RWPE1 (cell line): ENCODE measurements at places on chromosomes 11 and 22.

DNA sequence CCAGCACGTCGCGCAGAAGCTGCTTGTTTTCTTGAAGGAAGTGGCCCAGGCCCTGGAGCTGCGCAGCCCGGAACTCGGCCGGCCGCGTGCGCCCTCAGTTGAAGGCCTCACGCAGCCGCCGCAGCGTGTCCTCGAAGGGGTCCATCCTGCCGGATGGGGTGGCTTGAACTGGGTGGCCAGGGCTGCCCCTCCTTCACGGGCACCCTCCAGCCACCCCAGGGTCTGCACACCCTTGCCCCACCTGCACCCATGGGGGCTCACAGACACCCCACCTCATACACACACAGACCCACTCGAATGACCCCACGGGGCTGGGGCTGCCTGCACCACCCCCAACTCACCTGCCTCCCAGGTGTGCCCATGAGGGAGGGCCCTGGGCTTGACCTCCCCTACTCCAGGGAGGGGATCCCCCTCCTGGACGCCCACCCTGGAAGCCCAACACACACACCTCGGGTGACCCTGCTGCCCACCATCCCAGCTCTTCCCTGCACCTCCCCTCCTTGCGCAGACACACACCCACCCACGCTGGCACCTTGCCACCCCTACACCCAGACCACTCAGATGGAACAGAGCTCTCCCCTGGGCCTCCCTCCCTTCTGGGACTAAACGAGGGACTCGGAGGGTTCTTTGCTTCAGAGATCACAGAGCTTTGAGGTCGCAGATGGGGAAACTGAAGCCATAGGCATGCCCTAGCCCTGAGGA is 6.8 kb downstream of the ALDH3B2 start:
- no peak for DNase-seq

DNA sequence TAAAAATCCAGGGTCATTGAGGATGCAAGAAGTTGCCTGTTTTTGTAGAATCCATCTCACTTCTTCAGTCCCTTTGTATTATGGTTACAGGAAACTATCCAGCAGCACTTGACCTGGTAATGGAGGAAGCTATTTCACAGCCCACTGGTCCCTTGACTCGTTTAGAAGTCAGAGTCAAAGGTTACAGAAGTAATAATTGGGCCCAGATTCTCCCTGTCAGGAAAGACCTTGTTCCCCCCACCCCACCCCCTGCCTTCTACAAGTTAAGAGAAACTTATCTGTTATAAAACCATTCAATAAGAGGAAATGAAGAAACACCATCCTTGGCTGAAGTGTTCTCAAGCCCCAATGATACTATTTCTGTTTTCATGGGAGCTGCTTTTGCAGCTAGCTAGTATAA is 65.8 kb downstream of the CSTPP1 start:
- no peak for DNase-seq

DNA sequence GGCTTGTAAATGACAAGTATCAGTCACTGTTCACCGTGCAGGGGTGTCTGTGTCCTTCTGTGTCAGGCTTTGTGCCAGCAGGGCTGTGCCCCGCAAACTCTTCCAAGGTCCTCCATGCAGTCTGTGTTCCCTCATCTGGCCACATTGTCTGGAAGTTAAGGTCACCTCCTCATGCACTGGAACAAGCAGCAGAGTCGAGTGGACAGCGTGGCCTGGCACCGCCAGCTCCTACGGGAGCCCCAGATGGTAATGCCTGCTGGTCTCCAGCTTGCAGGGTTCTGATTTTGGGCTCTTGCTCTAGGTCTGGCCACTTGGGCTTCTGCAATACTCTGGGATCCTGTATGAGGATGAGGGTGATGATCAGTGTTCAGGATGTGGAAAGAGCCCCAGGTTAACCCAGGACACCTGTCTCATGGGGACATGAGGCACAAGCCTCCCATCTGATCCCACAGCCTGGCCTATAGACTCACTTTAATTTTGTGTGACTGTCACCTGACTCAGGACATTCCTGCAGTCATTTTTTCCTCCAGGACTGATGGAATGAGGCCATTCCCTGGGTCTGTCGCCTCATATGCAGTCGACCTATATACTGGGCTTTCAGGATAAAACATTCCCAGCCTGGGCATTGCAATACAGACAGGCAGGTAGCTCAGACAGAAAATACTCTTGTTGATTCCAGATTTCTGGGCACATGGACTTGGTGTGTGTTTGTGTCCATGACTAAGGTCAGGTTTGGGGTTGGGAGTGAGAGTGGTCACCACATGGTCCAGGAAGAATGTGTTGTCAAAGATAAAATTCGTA is 106.3 kb upstream of the TOP3B start:
- DNase-seq = no peak

DNA sequence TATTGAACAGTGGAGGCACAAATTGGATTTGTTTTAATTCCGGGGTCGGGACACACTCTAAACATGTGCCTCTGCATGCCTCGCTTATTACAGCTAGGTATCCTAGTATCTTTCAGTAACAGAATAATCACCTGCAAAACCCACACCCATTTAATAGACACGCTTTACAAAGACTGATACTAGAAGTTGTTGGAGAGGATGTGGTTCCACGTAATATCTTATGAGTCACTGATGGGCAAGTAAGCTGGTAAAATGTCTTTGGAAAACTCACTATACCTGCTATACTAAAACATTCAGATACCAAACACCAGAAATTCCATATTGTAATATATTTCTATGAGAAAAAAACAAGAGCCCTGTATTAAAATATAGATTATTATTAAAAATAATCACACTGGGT is 84.0 kb downstream of the GGTLC2 start:
- DNase-seq = peak; percentile 4

- peak; percentile 74 for DNase-seq
Observed at GRCh38 chr11:34044664-34045485, 6.7 kb upstream of the CAPRIN1 start.

GRCh38 chr11:33307984-33308383 is 50.8 kb downstream of the HIPK3 start:
- DNase-seq = no peak

GRCh38 chr11:83056611-83057010 is 15.1 kb downstream of the RAB30 start:
- no peak for DNase-seq

- DNase-seq = no peak
Observed at GRCh38 chr11:128614026-128614425, 26.7 kb upstream of the ETS1 start.

GRCh38 chr11:124823512-124824376 is 23.5 kb upstream of the MSANTD2 start:
- DNase-seq = no peak

DNA sequence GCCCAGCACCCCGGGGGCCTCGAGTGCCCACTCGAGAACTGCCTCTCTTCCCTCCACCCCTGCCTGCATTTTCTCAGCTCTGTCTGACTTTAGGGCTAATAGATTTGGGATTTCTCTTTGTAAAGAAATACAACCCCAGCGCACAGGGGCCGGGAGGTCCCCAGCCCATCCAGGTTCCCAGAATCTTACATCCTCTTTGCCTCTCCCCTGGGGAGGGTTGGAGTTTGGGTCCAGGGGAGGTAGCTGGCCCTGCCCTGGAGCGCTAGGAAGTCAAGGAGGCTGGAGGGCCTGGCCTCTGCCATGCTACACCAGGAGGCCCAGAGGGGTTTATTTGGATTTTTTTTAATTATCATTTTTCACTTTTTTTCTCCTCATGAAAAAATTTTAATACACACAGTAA is 65.7 kb upstream of the LMO1 start:
- no peak for DNase-seq

- DNase-seq = no peak
Observed at GRCh38 chr11:124839128-124839971, 25.9 kb upstream of the ROBO3 start.

- no peak for DNase-seq
Observed at GRCh38 chr22:45254388-45254787, 13.7 kb upstream of the KIAA0930 start.

DNA sequence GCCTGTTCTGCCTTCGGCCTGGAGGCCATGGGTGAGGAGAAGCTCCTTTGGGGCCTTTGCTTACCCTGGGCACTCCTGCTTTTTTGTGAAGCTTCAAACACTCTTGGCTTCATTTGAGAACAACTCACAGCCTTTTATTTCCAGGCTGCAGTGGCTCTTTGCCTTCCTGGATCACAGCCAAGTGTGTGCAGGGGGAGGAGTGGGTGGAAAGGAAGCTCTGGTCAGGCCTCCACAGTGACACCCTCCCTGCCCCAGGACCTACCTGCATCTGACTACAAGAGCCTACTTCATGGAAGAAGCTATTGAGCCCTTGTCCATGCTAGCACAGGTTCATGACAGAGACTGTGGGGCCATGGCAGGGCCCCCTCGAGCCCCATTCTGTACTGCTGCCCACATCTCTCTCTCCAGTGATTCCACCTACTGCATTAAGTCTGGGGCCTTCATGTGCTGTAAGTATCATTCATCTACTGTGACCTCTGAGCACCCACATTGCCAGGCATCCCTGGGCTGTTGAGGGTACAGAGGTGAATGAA is 52.3 kb downstream of the GAB4 start:
- no peak for DNase-seq

- no peak for DNase-seq
Observed at GRCh38 chr11:18526130-18526520, 617 bp downstream of the TSG101 start.

DNA sequence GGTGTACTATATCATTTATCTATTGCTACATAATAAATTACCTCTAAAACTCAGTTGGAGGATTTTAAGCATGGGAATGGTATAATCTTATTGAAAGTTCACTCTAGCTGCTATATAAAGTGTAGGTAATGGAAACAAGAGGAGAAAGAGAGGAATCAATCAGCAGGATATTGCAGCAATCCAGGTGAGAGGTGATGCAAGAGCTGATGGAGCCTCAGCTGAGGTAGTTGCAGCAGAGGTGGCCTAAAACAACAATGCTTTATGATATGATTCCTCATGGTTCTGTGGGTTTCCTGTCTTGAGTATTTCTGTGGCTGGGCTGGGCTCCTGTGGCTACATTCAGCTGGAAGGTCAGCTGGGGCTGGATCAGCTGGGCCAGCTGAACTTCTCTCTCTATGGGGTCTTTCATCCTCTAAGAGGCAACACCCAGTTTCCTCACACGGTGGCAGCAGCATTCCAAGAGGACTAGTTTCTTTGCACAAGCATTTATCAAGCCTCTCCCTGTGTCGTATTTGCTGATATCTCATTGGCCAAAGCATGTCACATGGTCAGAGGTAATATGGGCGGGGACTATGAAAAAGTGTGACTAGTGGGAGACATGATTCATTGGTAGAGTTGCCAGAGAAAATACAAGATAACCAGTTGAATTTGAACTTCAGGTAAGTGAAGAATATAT is 135.4 kb upstream of the LARGE1 start:
- no peak for DNase-seq

GRCh38 chr11:18379201-18379600 is 15.2 kb upstream of the LDHA start:
- no peak for DNase-seq

DNA sequence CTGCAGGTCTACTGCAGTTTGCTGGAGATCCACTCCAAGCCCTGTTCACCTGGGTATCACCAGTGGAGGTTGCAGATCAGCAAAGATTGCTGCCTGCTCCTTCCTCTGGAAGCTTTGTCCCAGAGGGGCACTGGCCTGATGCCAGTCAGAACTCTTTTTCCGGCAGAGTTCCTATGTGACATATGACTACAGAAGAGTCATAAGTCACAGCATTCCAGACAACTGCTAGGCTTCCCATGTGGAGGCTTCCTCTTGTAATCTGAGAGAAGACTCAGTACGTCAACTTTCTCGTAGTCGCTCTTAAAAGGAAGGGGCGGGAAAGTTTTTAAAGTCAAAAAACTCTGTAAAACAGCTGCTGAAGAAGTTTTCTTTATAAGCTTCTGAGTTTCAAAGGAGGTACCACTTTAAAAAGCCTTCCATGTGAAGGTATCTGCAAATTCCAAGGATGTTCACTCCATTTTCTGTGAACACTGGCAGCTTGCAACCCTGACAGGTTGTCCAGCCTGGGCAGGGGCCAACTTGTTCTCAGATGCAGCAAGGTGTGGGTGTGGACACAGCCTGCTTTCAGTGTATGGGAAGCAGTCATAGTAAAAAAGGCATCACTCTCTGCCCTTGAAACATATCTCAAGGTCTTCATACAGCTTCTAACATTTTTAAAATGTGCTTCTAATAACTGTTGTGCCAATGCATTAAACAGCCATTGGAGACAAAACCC is 97.8 kb downstream of the ME3 start:
- no peak for DNase-seq

DNA sequence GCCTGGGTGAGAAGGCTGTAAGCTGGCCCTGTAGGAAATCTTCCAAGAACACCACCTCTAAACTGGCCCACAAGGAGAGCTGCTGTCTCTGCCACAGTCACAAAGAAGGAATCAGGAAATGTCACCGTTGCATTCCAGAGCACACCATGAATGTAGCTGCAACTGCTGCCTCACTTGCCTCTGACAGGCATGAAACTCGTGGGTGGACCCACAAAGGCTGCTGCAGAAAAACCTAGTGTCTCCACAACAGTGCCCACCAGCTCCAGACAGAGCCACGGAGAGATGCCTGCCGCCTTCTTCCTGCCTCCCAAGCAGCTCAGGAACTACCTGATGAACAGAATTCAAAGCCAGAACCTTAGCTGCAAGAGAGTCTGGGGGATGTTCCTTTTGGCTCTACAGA is 10.5 kb downstream of the DNAJB13 start:
- no peak for DNase-seq

- DNase-seq = no peak
Observed at GRCh38 chr11:71235719-71236118, 16.7 kb downstream of the SHANK2 start.

GRCh38 chr11:45021001-45021400 is 70.3 kb upstream of the TP53I11 start:
- no peak for DNase-seq

DNA sequence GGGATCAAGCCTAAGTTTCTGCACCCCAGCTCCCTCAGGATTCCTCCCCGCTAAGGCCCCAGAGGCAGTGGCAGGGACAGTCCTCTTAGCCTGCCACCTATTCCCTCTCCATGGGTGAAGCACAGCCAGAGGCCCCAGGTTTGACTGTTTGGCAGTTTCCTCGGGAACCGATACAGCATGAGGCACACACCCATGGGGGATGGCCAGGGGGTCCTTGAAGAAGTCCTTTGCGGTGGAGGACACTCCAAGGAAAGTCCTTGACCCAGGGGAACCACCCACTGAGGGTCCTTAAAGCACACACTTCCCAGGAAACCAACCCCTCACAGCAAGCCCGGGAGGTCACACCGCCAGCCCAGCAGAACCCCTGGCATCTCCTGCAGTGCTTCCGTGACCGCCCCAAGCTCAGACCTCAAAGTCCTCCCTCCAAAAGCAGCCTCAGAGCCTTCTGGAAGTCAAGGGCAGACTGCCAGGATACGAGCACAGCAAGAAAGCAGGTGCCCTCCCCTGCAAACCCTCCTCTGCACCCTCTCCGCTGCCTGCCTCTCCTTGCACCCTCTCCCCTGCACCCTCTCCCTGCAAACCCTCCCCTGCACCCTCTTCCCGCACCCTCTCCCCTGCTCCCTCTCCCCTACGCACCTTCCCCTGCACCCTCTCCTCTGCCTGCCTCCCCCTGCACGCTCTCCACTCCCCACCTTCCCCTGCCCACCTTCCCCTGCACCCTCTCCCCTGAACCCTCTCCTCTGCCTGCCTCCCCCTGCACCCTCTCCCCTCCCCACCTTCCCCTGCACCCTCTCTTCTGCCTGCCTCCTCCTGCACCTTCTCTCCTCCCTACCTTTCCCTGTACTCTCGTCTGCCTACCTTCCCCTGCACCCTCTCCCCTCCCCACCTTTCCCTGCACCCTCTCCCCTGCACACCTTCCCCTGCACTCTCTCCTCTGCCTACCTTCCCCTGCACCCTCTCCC is 1.4 kb downstream of the SIGIRR start:
- no peak for DNase-seq

GRCh38 chr11:58028687-58029411 is 1.9 kb upstream of the OR6Q1 start:
- DNase-seq = no peak
